ENCODE measurements at places on chromosomes 2 and 18. TPM values are rescaled to one million over a fixed set of nuclear protein-coding genes. Genes with fewer than 3 reads are reported as not detected.
A peak's percentile ranks its signal among the peaks of the same experiment; 100 is the strongest.

DNA sequence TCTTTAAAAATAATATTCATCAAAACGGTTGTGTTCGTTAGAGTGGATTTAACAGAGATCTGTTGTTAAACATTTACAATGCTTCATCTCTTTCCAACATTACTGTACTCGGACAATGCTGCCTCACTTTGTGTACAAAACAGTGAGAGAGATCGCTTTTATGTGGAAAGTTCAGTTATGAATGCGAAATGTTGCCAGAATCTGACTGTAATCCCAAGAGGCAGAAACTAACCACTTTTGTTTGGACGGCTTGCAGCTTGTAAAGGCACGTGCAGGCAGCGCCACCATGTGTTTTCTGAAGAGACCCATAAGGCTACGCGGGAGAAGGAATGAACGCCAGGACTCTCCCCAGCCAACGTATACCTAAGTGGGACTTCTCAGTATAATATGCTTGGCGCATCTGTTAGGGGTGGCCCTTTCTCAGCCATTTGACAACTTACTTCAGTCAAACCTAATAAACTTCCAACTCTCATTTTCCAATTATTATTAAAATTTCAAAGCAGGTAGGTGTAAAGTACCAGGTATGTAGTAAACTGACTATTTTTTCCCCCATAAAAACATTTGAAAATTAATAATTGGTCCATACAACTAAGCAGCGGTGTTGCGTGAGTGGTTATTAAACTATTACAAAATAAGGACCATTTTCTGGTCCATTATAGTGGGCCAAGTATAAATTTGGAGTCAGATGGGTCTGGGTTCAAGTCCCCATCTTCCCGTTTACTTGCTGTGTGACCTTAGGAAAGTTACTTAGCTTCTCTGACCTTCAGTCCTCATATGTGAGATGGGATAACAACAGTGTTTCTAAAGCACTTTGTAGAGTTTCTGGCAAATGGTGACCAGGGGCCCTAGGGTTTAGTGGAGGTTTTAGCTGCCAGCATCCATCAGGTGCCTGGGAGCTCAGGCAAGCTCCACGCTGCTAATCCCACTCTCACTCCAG is 5.6 kb upstream of the NAPG start:
- peak; percentile 91 for DNase-seq

GRCh38 chr2:61179701-61180639 is 18.0 kb downstream of the C2orf74 start:
- no peak for DNase-seq

RGPD4 gene
- total RNA-seq = not detected

GRCh38 chr18:25099895-25100294 is 252.1 kb downstream of the ZNF521 start:
- no peak for DNase-seq

GRCh38 chr2:24418166-24418841 is 58.0 kb upstream of the ITSN2 start:
- DNase-seq = no peak

Data from hematopoietic multipotent progenitor cell (in vitro differentiated cells).